AG04449 (cell line): ENCODE measurements at places on chromosomes 2 and 18.
A peak's percentile ranks its signal among the peaks of the same experiment; 100 is the strongest.

- DNase-seq, result no peak
Observed at GRCh38 chr2:167942366-167943081, 304.9 kb downstream of the STK39 start.

GRCh38 chr2:100606726-100607343 is 44.0 kb downstream of the PDCL3 start:
- DNase-seq, result no peak

DNA sequence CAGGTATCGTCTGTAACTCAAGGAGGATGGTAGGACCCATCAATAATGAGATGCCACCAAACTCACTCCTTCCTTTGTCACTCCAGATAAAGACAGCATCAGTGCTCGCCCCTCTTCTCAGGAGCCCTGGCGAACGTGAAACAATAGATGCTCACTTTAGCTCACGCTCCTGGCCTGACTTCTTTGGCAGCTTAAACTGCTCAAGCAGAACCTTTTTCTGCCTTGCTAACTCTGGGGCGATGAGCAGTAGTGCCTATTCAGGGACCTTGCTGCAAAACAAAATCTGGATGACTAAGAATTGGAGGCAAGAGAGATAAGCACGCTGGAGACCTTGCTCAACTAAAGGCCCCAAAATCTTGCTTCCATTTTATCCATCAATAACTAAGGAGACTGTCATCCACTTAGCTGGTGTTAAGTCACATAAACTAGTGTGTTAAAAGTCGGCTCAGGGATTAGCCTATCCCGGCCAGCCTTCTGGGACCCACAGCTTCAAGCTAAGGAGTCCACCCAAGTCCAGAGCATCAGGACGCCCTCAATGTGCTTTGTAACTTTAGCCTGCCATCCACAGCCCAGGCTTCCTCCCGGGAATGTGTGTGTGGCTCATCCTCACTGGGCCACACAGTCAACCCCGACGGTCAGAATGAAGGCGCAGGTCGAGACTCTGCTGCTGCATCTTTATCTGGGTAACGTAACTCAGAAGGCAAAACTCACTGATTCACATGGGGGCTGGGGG is 38.9 kb downstream of the ZNF516 start:
- DNase-seq, result no peak

DNA sequence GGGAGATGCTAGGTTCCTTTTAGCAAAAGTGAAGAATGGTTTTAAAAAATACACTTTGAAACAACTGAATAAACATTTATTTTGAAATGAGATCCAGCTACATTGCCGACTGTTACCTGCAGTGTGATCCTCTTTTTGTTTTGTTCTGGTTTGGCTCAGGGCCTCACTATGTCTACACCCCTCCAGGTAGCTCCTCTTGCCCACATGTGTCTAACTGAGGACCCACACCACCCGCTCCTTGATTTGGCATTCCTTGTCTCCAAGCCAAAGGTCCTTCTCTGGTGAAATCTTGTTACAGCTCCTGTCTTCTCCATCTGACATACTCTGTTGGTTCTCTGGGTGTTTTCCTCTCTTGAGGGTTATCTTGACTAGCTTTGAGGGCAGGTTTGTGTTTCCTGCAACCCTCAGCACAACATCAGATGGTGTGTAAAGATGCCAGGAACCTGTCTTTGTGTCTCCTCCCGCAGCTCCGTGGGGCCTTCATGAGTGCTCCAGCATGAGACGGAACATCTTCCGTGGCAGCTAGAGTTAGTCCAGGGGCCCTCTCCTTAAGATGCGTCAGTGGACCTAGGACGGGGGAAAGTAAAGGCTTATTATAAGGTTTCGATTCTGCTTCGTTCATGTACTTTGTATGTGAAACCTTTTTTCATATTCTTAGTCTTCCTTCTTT is 32.1 kb downstream of the MAP4K4 start:
- DNase-seq, result no peak

DNA sequence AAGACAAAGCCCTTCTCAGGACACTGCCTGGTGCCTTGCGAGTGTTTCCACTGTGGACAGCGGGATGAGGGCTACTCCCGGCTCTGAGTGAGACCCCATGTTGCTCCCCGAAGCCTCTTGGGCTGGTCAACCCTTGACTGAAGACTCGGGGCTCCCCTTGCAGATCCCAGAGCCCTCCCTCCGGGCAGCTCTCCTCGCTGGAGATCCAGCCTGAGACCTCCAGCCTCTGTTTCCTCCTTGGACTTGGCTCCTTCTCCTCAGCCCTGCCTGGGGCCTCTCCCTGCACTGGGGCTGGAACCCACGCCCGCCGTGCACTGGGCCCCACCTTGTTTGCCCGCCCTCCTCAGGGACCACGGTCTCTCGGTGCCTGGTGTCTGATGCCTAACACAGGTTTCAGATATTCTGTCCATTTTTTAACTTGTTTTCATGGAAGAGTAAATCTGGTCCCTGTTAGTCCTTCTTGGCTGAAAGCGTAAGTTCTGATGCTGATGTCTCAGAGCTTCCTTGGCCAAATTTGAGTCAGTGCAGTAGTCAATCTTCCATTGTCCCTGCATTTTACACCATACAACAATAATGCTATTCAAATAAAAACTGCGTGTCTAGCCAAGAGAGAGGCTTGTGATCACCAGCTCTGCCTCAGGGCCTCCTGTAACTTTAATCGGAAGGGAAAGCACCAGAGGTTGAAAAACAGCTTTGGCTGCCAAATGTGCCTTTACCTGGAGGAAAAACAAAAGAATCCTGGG is 139.3 kb upstream of the CTDP1 start:
- DNase-seq, result no peak

GRCh38 chr2:164896634-164897355 is 55.2 kb upstream of the COBLL1 start:
- peak; percentile 37 for DNase-seq

DNA sequence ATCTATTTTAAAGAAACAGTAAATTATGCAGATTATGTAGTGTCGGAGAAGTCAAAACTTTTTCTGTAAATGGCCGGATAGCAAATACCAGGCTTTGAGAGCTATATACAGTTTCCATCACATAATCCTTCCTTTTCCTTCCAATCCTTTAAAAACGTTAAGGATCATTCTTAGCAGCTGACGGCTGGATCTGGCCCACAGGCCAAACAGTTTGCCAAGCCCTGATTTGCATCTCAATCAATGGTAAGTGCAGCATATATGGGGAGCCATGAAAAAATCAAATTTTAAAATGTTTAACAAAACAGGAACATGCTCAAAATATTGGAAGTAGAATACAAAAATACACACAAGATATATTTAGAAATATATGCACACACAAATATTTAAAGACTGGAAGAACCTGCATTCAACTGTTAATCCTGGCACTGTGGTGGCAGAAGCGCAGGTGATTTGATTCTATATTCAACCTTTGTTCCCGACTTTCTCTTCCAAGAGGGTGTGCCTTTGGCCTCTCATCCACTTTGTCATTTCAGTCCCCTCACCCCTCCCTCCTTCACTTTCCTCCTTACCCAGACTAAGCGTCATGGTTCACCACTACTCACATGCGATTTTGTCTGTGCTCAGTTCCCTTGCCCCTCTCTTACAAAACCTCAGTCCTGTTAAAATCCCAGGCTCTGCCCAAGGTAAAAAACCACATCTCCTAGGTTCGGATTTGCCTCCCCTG is 27.3 kb downstream of the NDUFA10 start:
- DNase-seq, result no peak

- no peak for DNase-seq
Observed at GRCh38 chr2:206031950-206032567, 53.9 kb downstream of the INO80D start.

DNA sequence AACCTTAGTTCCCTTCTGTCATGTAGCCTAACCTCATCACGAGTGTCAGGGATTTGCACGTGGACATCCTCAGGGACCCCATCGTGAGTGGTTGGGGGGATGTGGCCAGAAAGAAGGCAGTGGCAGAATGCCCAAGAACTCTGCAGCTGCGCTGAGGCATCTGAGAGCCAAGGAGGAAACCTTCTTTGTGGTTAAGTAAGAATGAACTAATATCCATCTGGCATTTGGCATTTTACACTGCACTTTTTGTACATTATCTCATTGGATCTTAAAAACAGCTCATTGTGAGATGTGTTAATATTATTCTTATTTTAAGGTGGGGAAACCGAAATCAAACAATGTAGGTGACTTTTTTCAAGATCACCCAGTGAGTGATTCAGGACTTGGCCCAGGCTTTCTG is 32.6 kb upstream of the APCDD1 start:
- DNase-seq, result no peak

DNA sequence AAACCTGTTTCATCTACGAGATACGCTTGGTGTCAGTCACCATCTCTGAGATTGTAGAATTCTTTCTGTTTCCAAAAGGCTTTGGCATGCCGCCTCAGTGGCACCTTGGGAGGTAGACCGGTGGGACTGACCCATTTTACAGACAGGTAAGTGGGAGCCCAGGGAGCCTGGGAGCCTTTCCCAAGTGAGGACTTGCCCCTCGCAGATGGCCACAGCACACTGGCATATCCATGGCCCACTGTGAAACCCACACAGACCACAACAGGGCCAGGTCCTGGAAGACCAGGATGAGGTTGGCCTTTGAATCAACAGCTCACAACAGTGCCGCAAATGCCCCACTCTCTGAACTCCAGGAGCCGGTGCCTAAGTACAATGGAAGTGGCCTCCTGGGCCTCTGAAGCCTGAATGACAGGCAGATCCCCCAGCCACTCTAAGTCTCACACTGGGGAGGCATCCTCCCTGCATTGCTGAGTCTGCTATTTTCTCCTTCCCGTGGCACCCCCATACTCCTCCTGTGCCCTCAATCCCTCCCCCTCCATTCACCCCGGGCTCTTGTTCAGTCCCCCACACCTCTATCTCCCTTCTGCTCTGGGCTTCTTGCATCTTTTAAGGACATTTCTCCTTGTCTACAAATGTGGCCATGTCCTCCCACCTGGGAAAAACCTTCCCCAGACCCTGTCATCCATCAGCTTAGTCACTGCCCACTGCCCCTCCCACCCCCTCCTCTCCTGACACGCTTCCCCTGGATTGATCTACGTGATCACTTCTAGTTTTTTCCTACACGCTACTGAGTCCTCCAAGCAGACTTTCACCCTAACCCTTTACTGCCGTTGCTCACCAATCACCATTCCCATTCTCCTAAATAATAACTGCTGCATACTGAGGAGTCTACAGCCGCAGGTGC is 26.2 kb downstream of the CENPA start:
- no peak for DNase-seq

DNA sequence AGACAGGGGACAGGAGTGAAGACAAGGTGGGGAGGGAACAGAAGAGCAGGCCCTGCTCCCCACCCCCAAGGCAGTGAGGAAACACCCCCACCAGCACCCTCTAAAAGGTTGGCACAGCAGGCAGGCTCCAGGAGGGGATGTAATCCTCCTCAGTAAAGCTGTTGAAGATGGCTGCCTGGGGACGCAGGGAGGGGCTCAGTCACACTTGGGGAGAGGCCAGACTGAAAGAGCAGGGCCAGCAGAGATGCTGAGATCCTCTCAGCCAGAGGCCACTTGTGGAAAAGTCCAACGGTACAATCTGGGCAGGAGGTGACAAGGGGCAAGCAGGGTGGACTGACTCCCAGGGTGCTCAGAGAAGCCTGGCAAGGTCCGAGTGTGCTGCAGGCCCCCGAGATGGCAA is 154.8 kb upstream of the ID2 start:
- DNase-seq, result no peak

GRCh38 chr2:148814143-148814859 is 60.7 kb upstream of the KIF5C start:
- no peak for DNase-seq
